T-helper 22 cell (primary cell): ENCODE measurements at places on chromosomes 1 and 21.

- no peak for DNase-seq
These were observed 2.5 kb downstream of the TGFBR3 start for GRCh38 chr1:91883470-91883869.

DNA sequence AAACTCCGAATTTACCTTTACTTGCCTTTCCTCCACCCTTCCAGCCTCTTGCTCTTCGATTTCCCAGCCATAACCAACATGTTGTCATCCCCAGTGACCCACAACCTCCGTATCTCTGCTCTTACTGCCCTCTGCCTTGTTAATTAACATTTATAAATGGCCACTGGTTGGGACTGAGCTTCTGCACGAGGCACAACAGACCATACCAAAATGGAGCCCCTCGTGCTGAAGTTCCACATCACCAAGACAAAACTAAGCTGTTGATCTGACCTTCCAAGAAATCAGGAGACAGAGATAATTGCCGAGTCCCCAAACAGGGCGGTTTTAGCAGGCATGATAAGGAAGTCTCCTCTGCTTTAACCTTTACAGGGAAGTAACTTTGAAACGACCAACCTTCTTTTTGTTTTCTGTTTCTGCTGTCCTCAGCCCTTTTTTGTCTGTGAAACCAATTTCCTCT is 71.9 kb downstream of the NMNAT2 start:
- DNase-seq: no peak

DNA sequence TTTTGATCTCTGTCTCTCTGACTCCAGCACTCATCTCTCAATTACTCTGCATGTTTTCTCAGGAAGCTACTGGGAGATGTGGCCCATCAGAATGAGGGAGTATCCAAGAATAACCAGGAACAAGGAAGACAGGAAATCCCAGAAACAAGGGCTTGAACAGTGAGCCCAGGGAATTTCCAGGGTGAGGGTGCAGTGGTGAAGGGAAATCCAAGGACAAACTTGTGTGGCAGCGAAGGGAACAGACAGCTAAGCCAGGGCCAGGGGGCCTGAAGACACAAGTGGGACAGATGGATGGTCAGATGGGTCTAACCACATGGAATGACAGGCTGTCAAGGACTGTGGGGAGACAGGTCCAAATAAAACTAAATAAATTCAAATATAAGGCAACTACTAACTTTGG is 121.8 kb upstream of the ERRFI1 start:
- no peak for DNase-seq

DNA sequence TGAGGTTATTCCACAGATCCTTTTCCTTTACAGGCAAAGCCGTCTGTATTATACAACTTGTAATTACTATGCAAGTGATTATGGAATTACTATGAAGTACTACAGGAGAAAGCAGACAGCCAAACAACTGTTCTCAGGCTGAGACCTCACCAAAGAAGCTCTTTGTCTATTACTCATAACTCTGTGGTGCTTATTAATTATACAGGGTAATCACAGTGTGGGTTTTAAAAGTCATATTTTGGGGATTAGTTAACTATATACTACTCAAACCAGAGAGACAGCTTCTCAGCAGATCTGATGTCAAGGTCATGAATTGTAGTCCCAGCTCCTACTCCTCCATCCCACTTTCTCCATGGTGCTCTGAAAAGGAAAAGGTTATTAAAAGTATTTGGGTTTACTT is 49.6 kb downstream of the CTTNBP2NL start:
- no peak for DNase-seq

GRCh38 chr1:34054920-34055319 is 110.1 kb downstream of the CSMD2 start:
- no peak for DNase-seq

GRCh38 chr1:99725996-99726395 is 40.4 kb downstream of the FRRS1 start:
- DNase-seq: no peak

- no peak for DNase-seq
These were observed 3.7 kb upstream of the IRF6 start for GRCh38 chr1:209809611-209810010.

- DNase-seq: no peak
These were observed 394.3 kb downstream of the KCNH1 start for GRCh38 chr1:210739627-210740026.

GRCh38 chr1:205600085-205600484 is 31.7 kb downstream of the ELK4 start:
- DNase-seq: no peak

GRCh38 chr1:85344256-85344694 is 67.8 kb upstream of the BCL10 start:
- DNase-seq: no peak

DNA sequence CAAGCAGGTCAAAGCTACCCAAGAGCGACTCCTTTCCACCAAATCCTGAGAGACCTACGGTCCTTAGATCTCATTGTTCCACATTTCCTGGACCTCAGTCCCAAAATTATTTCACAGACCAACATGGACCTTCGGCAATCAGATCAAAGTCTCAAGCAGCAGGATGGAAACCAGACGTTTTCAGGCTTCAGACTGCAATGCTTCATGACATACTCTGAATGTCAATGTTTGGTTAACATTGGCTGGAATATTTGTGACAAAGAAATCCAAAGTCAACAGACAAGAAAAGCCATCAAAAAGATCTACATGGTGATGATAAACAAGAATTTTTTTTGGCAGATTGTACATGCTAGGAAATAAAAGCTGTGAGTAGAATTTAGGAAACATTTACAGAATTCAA is 1057.3 kb downstream of the ADGRL2 start:
- DNase-seq: no peak

DNA sequence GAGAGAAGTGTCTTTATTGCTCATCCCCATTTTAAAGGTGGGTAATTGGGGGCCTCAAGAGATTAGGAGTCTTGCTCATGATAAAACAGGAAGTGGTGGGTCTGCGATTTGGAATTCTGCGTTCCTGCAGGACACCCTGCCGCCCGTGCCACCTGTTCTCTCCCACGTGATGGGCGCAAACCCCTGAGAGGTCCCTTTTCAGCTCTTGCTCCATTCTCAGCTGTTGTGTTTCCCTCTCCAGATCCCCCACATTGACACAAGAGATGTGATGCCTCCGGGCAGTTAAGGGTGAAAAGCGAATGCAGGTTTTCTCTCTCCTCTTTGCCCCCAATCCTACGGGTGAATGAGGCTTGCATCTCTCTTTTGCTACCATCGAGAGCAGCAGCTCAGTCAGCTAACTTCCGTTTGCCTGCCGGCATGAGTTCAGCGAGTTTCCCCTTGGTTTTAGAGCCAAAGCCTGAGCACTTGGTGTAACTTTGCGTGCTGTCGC is 57.5 kb downstream of the KIF26B start:
- DNase-seq: no peak

GRCh38 chr1:162197615-162198421 is 128.3 kb downstream of the NOS1AP start:
- DNase-seq: no peak

DNA sequence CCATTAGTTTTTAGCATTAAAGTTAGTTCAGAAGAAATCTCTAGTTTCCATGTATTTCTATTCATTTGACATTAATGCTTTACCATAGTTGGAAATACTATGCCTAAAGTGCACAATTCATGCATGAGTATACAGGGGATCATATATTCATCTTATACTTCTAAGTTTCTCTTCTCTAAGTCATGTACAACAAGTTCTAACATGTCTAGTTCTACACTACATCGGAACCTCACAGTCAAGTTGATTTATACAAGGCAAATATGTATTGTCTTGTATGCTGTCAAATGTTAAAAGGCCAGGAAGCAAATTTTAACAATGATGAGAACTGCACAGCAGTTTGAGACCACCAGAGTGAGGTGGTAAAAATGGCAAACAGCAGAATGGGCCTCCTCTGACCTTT is 22.9 kb upstream of the MOB3C start:
- no peak for DNase-seq

- DNase-seq: no peak
These were observed 7.1 kb downstream of the CYB561D1 start for GRCh38 chr1:109500941-109501381.

DNA sequence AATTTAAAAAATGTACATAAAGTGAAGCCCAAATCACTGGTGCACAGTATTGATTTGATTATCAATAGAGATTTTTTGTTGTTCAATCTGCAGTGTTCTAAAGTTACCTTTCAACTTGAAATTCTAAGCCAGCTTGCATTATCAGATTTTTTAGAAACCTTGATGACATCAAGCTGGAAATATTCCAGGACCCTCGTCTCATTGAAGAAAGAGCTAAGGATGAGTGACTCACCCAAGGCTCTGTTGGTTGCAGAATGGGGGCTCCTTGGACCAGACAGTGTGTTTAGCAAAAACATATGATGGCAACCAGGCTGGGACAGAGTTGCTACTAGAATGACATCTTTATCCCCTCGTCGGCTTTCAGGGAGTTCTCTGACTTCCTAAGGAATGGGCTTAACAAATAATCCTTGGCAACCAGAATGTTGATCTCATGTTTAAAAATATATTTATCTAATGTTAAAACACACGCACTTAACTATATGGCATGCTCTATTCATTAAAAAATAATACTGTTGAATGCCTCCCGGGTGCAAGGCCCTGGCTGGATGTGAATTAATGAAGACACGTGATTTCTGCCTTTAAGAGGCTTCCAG is 79.7 kb downstream of the RUNX3 start:
- DNase-seq: no peak

DNA sequence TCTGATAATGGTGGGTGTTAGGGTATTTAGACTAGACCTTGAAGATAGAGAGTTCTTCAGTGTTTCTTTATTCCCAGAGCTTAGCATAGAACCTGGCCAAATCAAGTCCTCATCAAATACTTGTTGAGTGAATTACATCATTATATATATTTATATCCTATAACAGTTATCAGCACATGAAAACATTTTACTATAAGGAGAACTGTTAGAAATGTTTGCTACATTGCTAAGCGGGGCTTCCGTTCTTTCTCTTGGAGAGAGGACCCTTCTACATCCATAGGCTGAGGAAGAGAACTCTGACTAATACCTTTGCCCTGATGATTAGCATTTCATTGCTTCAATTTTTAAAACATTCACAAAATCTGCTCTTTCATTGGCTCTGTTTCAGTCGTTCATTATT is 66.5 kb upstream of the NBL1 start:
- no peak for DNase-seq

GRCh38 chr1:23423415-23424292 is 894 bp downstream of the TCEA3 start:
- no peak for DNase-seq

GRCh38 chr1:195462646-195463045 is 1145.6 kb downstream of the KCNT2 start:
- DNase-seq: no peak

- no peak for DNase-seq
These were observed 122.2 kb upstream of the RAB4A start for GRCh38 chr1:229148743-229149142.

DNA sequence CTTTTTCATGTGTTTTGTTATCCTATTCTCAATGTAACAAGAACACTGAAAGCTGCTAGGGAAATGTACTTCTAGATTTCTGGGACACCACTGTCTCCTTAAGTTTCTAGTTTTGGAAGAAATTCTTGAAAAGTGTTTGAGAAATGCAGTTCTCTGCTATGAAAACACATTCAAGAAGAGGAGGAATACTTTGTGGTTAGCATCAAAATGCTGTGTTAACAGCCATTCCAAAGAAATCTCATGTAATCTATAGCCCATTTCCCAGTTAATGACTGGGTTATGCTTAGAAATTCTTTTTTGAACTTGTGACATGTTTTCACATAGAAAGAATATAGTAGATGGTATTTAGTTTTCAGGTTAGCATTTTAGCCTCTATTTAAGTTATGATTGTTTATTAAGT is 6.0 kb downstream of the RAVER2 start:
- no peak for DNase-seq

DNA sequence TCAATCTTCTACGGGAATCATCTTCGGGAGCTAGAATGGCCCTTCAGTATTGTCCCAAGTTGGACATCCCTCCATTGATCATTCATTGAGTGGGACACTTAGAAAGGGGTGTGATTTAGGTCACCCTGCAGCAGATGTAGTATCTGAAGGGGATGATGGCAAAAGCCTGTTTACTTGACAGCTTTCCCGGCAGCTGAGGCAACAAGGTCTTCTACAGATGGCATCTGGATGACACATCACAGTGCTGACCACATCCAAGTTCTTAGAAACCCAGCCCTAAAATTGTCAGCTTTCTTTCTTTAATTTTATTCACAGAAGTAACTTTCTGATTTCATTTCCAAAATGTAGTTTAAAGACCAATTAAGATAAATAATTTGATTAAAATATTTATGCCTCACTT is 150.3 kb downstream of the AMY1C start:
- no peak for DNase-seq

GRCh38 chr1:161720422-161720821 is 922 bp upstream of the FCRLB start:
- DNase-seq: no peak

DNA sequence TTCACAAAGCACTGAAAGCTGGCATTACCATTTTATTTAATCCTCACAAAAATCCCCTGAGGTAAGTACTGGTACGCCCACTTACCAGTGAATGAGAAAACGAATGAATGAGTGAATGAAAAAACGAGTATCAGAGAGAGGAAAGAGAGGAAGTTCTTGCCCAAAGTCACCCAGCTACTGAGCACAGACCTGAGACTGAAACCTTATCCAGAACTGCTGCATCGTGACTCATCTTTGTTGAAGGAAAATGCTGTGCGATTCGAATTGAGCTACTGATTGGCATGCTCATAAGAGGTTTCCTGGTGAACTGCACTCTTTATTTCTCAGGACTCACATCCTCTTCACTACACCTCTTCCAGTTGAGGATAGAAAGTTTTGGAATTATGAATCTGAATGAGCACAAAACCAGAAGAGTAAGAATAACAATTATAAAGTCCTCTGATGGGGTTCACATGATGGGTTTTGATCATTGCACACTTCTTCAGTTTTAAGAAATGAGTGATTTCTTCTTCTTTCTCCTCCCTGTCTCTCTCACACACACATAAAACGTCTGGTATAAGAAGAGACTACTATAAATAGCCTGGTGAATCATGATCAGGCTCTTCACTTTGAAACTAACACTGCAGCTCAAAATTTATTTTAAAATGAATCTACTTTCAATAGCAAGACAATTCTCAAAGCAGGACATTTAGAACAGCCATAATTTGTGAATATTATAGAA is 32.1 kb downstream of the IL12RB2 start:
- no peak for DNase-seq

- peak; percentile 34 for DNase-seq
These were observed 21.2 kb downstream of the CRNN start for GRCh38 chr1:152392909-152393308.

DNA sequence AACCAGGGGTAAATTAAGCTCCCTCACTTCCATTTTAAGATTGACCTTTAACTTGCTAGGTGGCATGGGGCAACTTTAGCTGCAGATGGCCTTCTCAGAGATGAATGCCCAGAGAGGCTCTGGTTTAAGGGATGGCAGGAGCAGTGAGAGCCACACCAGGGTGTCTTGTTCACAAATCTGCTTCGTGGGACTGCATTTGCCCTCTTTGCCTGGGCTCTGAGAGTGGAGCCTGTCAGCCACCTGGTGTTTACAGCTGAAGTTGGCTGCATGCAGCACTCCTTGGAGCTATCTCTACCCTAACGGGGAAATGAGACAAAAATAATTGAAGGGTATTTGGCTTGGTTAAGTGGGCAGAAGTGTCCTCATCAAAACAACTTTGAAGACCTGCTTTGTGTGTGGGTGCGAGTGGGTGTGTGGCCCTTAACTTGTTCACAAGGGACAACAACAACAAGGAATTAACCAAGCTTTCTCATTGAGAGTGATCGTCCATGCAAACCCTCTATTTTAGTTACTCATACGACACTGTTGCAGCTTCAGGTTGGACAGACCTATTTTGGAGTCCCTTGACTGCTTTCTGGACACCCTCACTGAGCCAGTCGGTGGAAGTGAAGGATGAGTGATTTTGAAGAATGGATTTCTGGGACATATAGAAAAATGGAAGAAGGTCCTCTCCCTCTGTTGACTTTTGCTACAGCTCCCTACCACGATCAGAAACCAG is 29.8 kb downstream of the PGM1 start:
- DNase-seq: no peak
